Activated CD4-positive, CD25-positive, alpha-beta regulatory T cell treated with anti-CD3 and anti-CD28 coated beads, Interleukin-2, amount 50 U/mL, for 24 hours (primary cell): ENCODE measurements at places on chromosomes 5 and 9.

GRCh38 chr5:134553821-134554267 is 28.4 kb downstream of the JADE2 start:
- no peak for ATAC-seq

DNA sequence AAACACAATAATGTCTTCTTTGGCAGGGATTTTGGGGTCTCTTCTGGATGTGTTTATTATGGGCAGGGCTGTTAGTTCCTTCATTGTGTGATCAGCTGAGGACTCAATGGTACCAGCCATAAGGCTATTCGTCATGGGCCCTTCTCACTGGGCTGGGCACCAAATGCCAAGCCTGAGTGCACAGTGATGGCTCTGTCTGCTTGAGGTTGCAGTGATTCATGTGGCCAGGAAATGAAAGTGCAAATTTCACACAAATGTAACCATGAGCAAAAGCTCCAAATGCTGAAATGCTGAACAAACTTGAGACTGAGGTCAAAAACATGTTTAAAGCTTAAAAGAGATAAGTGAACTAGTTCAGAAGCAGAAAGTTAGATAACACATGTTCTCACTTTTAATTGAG is 191.0 kb downstream of the TARS1 start:
- ATAC-seq: no peak

DNA sequence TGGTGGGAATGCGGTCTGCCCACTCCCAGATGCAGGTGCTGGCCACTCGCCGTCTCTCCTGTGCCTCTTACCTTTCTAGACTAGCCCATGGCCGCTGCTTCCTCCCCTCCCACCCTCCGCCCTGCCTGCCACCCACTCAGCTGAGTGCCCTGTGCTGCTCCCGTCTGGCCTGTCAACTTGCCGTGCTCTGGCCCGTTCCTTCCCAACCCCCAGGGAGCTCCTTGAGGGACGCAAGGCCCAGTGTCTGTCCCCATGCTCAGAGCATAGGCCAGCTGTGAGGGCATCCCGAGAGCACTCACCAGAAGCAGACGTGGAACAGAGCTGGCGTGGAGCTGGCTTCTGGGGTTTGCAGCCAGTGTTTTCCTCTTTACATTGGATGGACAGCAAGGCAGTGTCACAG is 20.2 kb downstream of the HNRNPH1 start:
- ATAC-seq: no peak

DNA sequence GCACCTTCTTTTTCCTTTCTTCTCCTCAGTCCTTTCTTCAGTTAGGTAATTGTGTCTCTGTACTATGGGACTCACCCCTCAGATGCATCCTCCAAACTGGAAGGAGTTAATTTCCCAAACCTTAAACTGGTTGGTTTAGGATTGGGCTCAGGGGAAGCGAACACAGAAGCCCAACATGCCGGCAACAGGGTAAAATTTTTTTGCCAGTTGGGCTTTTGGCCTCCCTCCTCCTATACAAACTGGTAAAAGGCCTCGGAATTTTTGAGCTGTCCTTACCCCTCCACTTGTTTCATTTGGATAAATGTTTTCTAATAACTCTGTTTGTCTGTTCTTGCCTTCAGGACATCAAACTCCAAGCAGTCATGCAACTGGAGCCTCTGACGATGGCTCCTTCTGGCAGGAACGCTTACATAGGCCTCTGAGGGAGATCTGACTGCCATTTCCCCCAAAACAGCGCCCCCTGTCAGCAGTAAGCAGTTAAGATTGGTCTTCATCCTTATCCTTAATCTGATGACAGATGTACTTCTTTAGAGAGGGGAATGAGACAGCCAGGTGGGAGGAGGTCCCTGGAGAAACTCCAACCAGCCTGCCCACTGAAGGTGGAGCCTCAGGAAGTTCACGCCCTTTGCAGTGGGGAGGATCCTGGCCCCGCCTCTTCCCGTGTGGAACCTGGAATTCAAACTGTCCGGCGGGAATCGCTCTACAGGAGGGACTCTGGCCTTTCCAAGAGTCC is 57.8 kb upstream of the SPINK5 start:
- no peak for ATAC-seq

DNA sequence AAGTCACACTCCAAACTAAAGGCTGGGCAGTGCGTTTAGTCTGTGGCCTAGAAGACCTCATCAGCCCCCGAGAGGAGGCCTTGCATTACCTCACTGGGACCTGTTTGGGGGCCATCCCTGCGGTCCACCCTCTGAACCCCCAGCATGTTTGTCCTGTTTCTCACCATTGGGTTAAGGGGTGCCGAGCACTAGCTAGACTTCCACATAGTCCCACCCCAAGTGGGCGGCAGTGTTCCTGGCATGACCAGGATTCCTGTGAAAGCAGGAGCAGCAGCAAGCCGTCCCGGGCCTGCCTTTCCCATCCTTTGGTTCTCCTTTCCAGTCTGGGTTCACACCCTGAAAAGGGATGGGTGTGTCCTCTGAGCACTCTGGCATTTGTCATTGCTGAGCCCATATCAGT is 26.6 kb upstream of the SAP30L start:
- no peak for ATAC-seq

DNA sequence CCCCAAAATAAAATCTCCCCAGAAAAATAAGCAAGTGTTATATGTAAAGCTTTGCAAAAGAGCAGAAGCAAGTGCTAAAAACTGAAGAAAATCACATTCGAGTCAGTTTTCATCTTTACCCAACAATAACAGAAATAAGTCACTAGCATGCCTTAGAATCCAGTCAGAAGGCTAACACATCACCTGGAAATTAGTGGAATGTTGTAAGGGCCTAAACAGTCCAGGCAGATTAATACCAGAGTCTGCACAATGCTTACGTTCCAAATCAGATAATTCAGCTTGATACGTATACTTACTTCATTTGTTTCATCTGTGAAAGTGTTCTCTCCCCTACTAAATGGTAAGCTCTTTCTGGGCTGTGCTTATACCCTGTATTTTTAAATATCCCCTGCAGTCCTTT is 42.7 kb downstream of the SUSD1 start:
- ATAC-seq: no peak

- no peak for ATAC-seq
Observed at GRCh38 chr9:5586391-5586802, 42.5 kb upstream of the RIC1 start.

DNA sequence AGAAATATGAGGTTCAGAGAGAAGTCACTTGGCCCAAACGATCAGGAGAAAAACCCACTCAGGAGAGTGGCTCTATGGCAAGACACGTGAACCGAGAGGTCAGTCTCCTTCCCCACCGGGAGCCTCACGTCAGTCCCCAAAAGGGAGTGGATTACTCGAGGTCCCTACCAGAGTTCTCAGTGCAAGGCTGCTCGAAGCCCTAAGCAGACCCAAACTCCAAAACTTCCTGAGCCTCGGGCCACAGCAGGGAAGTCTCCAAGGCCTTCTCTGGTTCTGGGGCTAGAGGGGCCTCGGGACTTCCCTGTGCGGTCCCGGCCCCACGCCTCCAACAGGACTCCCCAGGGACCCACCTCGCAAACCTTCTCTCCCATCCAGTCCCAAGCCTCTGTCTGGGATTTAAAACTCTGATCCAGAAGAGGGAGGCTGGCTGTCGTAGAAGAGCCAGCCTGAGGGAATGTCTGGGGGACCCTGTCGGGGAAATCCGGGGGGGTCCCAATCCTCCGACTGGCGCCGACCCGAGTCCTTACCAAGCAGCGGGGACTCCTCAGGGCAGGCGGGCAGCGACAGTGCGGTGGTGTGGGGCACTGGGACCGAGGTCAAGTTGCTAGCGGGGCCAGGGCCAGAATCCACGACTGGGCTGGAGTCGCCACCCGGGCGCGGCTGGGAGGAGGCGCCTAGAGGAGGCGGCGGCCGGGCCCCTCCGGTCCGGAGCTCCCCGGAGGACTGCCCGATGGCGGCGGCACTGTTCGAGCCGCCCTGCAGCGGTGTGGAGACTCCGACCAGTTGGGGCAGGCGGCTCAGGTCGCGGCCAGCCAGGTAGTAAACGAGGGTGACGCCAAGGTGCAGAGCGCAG is 679 bp downstream of the B4GALT1 start:
- ATAC-seq: no peak

GRCh38 chr9:19440823-19441580 is 32.2 kb downstream of the ACER2 start:
- ATAC-seq: no peak

DNA sequence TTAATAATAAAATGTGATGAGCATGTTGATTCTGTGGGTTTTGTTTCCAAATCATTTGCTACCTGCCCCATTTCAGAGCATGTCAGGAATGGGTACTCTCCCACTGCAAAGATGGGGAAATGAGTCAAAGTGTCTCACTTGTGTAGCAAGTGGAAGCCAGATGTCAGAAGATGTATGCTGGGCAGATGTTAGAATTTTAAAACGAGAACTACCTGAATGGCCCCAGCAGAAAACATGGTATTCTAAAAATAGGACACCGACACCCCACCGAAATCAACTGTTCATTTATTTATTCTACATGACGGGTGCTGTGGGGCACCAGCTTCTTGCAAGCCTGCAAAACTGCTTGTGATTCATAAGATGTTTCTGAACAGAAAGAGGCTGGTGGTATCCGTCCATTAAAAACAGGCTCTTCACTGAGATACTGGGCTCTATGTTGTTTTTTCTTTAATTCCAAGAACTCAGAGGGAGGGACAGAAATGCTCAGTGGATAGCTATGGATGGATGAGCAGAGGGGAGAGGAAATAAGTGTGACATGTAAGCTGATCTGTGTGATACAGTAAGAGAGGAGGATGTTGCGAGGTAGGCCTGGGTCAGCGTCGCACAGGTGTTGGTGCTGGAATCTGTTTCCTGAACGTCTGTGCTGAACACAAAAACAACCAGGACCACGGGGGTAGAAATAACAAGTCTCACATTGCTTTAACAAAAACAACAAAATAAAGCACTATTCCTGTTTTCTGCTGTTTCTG is 157.2 kb downstream of the EFNA5 start:
- ATAC-seq: no peak

DNA sequence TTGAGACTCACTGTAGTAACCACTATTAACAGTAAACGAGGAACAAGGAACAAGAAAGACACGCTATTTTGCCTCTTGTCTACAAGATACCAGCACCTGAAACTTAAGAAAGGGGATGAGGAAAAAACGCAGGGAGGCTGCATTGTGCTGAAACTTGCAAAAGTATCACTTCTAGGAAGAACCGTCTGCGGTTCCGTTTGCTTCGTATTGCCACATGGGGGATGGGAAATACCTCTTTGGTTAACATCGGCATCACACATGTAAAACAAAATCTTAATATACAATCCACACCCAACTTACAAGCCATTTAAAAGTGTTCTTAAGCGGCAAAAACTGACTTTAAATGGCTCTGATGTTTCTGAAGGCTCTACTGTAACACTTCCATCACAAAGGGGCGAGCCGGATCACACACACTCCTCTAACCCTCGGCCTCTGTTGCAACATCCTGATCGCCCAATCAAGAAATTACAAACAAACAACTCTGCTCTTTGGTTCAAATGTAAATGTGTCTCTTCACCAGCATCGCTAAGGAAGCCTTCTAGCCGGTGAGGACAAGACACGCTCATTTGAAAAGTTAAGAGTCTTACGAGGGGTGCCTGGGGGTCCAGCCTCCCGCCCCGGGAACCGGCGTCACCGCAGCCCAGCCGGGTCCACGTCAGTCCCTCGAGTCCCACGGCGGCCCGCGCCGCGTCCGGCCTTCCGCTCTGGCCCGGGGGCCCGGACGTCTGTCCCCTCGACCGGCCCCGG is 621 bp downstream of the SEC16A start:
- no peak for ATAC-seq

- ATAC-seq: no peak
Observed at GRCh38 chr5:39662945-39663344, 238.2 kb upstream of the DAB2 start.

DNA sequence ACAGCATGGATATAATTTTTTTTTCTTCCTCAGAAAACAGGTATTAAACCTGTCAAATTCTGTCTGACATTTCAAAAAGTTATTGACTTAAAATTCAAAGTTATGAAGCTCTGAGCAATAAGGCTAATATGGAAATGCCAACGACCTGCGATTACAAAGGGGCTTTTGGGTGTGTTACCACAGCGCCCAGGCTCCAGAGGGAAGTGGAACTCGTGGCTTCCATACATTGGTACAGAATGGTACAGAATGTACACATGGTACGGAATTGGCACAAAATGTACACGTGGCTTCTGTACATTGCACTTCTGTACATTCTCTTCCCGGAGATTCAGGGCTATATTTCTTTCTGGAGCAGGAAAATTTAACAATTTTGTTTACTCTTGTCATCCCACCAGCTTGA is 225.1 kb upstream of the TBCA start:
- no peak for ATAC-seq

- ATAC-seq: no peak
Observed at GRCh38 chr9:20538956-20539355, 83.3 kb downstream of the MLLT3 start.

DNA sequence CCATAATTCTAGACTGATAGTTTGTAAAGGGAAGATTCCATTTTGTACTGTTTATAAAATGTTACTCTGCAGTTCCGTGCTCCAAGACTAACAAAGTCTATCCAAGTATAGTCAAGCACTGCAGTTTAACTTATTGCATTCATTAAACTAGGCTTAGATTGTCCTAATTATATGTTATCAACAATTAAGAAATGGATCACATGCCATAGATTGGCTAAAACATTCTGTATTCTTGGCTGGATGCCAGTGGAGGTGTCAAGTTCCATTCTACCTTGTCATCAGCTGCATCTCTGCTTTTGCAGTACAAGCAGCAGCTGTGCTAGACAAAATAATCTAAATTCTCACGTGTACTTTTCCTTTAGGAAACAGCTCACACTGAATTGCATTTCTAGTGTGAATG is 69.4 kb upstream of the MEF2C start:
- no peak for ATAC-seq

DNA sequence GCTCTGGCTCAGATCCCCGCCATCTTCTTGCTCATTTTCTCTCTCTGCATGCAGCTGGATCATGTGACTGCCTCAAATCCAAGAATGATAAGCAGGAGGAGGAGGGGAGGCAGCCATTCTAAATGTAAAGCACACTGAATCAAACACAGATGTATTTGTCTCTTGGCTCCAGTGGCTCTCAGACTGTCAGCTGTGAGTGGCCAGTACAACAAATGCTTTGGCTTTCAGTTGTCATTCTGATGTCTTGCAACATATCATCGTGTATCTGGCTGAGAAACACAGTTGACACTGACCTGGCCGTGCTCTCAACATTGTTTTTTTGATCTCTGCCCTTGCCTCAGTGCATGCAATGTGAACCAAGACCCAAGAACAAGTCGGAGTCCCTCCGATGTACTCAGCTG is 233.1 kb downstream of the ADAMTSL1 start:
- no peak for ATAC-seq

- peak; percentile 75 for ATAC-seq
Observed at GRCh38 chr9:69027355-69028097, 8.0 kb upstream of the FXN start.
